ENCODE measurements at places on chromosomes 1 and 21. TPM values are rescaled to one million over a fixed set of nuclear protein-coding genes. Genes with fewer than 3 reads are reported as not detected.

The SLC5A9 gene
- total RNA-seq = not detected

DNA sequence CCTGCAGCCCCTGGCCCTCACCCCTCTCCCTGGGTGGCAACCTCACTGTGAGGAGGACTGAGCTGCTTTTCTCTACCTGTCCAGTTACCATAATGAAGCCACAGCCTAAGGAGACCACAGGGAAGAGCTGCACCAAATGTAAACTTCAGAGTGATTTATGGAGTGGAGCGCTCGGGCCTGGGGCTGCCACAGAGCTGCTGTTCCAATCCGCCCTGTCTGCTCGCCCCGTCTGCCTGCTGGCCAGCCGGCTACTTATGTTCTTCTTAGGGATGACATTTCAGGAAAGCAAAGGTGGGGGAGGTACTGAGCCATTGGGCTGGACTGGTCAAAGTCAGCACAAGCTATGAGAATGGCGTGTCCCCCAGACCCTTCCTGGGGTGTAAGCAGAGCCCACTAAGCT lies 17.9 kb downstream of the SYT6 start:
- H3K27ac ChIP-seq = no peak overlapping the region
- H3K27me3 ChIP-seq = peaks cover 7% of the 10 kb centered on the region
- no peak overlapping the region for H3K4me3 ChIP-seq
- no peaks in the 10 kb centered on the region for H3K36me3 ChIP-seq
- DNase-seq = no peak
- peaks cover 5% of the 10 kb centered on the region for H3K4me1 ChIP-seq

The KCNE1 gene
- total RNA-seq = 1.6 TPM

DNA sequence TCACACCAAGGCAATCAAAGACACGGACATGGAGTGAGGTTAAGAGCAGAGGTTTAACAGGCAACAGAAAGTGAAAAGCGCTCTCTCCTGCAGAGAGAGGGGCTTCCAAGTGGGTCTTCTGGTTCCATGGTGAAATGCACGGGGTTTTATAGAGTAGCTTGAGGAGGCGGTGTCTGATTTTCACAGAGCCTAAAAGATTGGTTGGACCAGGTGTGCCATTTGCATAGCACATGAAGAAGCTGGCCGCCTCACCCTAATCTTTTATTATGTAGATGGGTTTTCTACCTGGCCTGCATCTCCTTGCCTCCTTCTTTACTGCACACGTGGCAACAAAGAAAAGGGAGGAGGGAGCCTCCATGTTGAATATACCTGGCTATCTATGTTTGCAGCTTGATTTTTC lies 197.3 kb downstream of the RYR2 start:
- no peak overlapping the region for H3K27ac ChIP-seq
- peaks cover 2% of the 10 kb centered on the region for H3K27me3 ChIP-seq
- H3K36me3 ChIP-seq = no peaks in the 10 kb centered on the region
- no peak overlapping the region for H3K4me3 ChIP-seq

DNA sequence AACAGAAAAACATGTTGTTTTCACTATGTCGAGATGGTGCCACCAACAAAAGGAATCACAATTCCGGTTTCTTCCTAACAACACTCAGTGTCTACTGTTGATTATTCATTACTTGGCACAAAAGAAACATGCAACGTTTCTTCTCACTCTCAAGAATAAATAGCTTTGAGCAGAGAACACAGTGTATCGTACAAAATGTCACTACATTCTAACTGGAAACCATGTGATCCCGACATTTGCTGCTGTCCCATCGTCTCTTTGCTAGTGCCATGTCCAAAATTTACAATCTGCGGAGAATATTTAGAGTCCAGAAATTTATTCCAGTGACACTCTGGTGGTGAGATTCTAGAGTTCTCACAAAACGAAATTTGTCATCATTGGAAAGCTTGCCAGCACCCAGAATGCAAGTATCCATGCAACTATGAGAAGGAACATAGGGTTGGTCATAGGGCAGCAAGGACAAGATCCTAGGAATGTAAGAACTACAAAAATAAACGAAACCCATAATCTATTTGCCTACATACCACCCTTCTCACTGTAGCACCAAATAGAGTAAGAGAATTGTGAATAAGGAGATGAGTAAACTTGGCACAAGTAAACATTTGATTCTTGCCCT lies 505.1 kb downstream of the LTN1 start:
- no peak overlapping the region for H3K27ac ChIP-seq
- no peak overlapping the region for H3K4me3 ChIP-seq
- no peaks in the 10 kb centered on the region for H3K27me3 ChIP-seq
- no peaks in the 10 kb centered on the region for H3K36me3 ChIP-seq
